AG09309 (cell line): ENCODE measurements at places on chromosomes 5 and 9.

DNA sequence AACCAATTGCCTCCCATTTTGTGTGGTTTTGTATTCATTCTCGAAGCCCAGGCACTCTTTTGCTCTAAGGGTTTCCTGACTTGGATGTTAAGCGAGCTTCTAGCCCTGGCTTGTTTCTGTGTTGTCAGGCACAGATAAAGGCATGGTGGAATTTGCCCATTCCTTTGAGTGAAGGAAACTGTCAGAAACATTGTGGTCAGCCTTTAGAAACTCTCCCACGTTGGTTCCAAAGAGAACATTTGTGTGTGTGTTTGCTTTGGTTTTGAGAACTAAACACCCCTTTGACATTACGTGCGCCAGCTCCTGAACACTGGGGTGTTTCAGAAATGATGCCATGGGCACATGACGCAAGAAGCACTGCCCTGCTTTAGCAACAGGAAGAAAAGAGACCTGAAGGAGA, 320.9 kb downstream of the NTRK2 start:
- no peak for DNase-seq

DNA sequence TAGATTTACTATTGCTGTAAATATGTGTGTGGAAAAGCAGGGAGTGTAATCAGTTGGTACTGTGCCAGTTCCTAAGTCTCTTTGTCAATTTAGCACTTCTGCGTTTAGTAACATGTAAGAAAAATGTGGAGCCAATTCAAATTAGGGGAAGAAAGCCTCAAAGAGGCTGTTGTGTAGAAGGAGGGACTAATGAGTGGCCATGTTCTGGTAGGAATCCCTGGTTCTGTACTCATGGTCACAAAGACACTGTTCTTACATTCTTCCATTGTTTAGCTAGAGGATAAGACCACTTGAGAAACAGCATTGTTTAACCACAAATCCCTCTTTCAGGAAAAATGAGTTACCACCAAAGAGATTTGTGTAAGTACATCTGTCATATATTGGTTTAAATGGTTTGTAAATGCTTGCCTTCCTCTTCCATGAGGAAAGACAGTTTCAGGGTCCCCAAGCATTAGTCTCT, 14.9 kb downstream of the ARHGEF28 start:
- no peak for DNase-seq

DNA sequence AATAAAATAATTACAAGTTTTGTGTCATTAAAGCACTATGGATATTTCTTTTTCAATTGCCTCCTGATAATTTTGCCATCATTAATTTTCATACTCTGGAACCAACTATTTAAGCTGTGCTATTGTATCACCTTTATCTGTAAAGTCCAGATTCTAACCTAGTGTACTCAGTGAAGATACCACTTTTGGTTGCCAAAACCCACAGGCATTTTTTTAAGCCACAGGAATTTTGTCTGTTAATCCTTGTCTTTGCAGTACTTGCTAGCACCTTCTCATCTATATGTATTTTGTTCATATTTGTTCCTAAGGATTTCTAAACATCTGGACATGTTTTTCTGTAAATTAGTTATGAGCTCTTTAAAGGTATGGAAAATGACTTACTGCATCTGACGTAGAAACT, 481.4 kb upstream of the DAB2 start:
- DNase-seq, result no peak

- DNase-seq, result no peak
Measured at GRCh38 chr5:29017501-29017900, 1979.1 kb upstream of the CDH9 start.

DNA sequence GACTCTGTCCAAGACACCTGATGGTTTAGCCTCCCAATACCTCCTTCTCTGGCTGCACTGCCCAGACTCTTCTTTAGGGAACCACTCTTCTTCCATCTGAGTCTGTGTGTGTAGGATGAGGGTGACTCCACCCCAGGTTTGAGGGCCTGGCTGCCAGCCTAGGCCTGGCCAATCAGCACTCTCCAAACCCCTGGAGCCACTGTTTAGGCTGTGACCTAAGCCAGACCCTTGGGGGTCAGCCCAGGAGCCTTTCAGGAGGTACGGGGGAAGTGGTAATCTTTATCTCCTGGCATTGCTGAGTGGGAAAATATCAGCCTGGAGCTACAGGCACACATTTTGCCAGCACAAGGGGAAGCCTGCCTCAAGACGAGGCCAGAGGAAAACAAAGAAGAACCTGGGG, 6.2 kb upstream of the ERGIC1 start:
- no peak for DNase-seq

DNA sequence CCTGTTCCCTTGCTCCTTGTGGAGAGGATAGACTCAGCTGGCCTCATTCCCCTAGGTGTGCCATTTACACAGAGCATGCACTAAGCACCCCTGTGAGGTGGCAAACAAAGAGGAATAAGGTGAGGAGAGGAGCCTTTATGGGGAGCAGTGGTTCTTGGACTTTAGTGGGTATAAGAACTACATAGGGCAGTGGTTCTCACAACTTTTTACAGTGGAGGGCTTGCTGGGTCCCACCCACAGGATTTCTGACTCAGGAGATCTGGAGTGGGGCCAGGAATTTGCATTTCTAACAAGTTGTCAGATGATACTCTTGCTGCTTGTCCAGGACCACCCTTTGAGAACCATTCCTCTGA, 42.0 kb downstream of the CSF1R start:
- no peak for DNase-seq

DNA sequence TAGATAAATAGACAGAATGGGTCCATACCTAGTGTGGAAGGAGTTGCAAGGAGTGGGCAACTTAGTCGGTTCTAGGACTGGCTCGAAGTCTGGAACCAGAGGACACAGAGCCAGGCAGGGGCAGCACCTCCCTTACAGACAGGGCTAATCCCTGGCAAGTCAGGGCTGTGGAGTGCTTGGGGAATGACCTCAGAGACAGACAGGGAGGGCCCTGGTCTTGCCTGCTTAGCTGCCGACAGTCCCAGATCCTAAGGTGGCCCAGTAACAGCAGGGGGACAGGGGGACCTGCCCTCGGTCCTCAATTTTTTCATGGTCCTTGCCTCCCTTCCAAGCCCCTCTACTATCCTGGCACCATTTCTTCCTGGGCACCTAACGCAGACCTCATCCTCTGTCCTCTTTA, 222.4 kb upstream of the TNC start:
- no peak for DNase-seq

- DNase-seq, result no peak
Measured at GRCh38 chr5:112729630-112730029, 8.1 kb upstream of the APC start.

DNA sequence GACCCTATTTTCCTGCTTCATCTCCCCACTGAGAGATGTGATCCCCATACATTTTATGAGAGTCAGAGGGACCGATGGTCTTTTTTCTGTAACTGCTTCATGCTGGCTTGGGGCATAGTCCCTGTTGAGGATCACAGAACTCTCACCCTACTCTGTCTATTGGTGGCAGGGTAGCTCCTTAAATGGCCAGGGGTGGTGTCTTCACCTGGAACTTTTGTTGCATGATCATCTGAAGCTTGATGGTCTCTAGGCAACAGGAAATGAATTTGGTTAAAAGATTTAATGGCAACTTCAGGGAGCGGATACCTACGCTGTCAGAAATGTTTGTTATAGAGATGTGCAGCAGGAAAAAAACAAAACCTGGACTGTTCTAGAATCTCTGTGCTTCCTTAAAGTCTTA, 87.0 kb upstream of the GLIS3 start:
- no peak for DNase-seq

DNA sequence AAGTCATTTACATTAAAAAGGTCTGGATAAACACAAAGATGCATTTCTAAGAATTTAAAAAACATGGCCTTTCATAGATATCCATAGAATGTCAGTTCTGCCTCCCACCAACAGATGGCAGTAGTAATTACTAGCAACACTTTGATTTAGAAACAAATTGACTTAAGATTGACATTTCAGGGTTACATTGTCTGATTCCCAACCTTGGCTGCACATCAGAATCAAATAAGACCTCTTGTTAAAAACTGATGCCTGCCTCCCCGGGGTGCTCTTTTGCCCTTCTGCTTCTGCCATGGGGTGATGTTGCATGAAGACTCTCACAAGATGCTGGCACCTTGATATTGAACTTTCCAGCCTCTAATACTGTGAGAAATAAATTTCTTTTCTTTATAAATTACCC, 146.2 kb upstream of the GPR151 start:
- no peak for DNase-seq

- no peak for DNase-seq
Measured at GRCh38 chr9:18820566-18821095, 212.4 kb downstream of the SAXO1 start.

DNA sequence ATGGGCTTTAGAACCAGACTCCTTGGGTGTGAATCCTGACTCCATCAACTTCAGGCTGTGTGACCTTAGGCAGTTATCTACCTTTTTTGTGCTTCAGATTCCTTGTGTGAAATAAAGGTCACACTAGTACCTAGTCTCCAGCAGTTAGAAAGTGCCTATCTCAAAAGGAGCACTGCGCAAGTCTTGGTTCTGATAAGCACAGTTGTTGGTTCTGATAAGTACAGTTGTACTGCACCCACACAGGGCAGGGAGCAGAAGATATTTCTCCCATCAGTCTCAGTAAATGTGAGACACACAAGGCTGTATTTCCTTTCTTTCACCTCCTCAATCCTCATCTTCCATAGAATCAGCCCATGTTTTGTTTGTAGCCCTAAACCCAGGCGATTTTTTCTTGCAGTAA, 116.6 kb upstream of the DPYSL3 start:
- no peak for DNase-seq
